NCI-H1105 (cell line): ENCODE measurements at places on chromosomes 1 and 21.

- DNase-seq, result no peak
Measured at GRCh38 chr1:202255343-202255742, 61.7 kb downstream of the LGR6 start.

GRCh38 chr1:60427194-60427593, 353.6 kb upstream of the C1orf87 start:
- DNase-seq, result no peak

DNA sequence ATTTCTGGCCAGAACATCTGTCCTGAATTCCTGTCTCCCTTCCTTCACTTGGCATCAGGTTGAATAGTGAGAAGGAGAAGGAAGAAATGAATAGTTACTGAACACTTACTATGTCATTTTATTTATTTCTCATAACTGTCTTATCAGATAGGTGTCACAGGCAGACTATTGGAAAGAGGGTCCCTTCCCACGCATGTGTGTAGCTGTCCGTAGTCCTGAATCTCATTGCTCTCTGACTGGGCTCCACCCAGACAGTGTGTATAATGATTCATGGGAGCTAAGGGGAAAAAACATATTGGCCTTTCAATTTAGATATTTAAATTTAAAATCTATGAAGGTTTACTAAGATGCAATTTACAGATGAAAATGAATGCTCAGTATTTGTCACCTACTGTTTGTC, 86.1 kb downstream of the OMA1 start:
- DNase-seq, result no peak

- no peak for DNase-seq
Measured at GRCh38 chr21:36429947-36430546, 44.9 kb downstream of the CHAF1B start.

DNA sequence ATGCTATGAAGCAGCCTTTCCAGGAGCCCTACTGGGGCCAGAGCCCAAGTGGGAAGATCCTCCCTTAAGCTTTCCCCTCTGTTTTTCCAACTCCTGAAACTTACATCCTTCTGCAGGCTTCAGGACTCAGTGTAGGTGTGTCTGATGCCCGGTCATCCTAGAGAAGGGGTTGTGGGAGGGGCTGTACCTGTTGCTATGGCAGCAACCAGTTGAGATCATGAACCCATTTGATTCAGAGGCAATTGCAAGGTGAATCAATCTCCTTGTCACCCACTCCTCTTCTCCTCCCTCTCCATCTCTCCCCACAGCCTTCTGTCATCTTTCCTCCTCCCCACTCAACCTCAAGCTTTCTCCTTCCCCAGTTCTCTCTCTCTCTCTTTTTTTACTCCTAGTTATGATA, 151.8 kb downstream of the CACNA1E start:
- no peak for DNase-seq

GRCh38 chr1:87150143-87150542, 178.5 kb upstream of the LMO4 start:
- no peak for DNase-seq

DNA sequence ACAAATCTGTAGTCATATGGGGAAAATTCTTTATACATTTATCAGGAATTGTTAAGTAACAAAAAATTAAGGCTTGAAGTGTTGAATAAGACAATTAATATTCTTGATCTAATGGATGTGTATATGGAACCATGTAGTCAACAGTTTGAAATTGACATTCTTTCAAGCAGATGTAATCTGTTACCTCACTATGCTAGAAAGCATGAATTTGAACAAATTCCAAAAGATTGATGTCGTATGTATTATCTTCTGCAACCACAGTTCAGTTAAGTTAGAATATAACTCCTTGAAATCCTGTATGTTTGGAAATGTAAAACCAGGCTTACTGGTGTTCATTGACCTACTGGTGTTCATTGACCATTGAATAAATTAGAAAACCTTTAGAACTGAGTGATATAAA, 16.1 kb downstream of the CCDC18 start:
- DNase-seq, result no peak

- DNase-seq, result no peak
Measured at GRCh38 chr1:181398544-181398943, 84.8 kb upstream of the CACNA1E start.

GRCh38 chr1:18735224-18735997, 104.8 kb downstream of the PAX7 start:
- DNase-seq, result no peak

GRCh38 chr1:147723691-147724323, 36.6 kb downstream of the GJA5 start:
- DNase-seq, result no peak

DNA sequence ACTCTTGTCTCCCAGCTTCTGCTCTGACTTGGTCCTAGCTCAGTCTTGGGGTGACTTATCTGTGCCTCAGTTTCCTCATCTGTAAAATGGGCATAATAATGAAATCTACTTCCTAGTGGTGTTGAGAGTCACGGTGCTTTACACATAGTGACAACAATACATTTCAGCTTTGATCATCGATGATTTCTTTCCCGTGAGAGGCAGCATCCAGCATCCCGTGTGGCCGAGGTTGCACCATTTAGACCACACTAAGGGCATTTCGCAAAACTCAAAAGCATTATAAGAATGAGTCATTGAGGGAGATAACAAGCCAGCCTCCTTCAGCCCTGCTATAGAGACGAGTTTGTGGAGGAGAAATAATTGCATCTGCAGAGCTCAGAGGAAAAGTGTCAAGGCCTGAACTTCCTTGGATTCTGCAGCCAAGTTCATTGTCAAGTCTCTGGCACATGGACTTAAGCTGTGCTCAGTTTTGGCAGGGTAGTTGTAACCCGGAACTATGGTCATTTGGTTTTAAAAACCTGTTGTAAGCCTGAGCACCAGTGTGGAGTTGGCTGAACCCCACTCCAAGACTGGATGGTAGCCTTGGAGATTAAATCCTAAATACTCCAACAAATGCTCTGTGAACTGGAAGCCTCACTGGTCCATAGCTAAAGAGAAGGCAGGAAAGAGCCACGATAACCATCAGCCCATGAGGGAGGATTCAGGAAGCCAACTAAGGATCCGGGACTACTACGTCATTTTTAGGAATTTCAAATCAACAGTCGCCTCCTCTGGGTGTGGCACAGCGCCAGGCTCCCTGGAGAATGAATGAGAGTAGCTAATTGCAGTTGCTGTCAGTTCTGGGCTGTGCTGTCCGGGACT, 64.2 kb downstream of the TCP10L start:
- peak; percentile 68 for DNase-seq

DNA sequence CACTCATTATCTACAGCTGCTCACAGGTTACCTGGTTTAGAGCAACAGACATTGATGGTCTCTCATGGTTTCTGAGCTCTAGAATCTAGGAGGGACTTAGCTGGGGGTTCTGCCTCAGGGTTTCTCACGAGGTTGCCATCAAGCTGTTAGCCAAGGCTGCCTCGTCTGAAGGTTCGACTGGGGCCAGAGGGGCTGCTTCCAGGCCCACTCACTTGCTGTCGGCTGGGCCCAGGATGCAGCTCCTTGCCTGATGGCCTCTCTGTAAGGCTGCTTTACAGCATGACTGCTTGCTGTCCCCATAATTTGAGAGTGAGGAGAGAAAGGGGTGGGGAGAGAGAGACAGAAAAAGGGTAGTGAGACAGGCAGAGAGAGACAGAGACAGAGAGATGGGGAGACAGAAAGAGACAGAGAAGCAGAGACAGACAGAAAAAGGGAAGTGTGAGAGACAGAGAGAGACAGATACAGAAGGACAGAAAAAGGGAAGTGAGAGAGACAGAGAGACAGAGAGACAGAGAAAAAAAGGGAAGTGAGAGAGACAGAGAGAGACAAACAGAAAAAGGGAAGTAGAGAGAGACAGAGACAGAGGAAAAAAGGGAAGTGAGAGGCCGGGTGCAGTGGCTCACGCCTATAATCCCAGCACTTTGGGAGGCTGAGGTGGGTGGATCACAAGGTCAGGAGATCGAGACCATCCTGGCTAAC, 106.8 kb upstream of the C1orf174 start:
- DNase-seq, result no peak

DNA sequence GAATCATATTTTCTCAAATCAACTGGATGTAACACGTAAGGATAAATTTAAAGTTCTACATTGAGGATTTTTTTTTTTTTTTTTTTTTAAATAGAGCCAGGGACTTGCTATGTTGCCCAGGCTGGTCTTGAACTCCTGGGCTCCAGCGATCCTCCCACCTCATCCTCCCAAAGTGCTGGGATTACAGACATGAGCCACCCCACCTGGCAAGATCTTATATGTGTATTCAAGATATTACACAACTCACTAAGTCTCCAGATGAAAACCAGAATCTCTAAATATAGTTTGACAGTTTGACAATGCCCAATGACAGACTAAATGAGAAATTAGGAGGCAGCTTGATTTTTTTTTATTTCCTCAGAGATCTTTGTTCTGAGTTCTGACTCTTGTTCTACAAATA, 6.8 kb downstream of the YY1AP1 start:
- DNase-seq, result no peak

DNA sequence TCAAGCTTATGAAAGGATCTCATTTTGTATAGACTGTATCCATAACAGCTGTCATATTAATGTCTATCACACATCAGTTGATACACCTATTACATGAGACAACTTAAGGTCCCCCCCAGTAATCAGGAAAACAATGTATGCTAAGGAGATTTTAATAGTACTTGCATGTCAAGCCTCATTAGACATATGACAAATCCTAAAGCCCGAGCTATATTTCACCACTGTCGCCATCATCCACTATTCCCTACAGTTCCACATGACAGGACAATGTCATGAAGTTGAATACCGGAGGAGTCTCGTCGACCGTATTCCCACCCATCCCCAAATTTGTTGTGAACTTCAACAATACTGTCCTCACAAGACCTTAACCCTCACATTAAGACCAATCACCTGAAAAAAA, 3.4 kb downstream of the HMGN1 start:
- DNase-seq, result no peak

DNA sequence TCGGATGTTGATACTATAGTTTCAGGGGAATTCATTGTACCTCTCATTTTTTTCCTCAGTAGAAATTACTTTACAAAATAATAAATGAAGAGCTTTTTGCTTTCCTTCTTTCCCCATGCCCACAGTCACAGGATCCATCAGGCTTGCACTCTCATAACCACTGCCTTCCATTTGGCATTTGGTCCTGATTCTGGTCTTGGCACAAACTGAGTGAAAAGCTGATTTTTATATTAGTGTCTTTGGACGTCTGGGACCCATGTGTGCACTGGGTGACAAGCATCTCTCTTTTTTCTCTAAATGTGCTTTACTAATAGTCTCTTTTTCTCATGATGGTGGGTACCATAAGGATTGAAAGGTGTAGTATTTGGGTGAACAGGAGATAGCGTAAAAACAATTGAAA, 2.8 kb downstream of the ELAVL4 start:
- peak; percentile 26 for DNase-seq

- DNase-seq, result no peak
Measured at GRCh38 chr1:81832573-81832972, 31.8 kb downstream of the ADGRL2 start.

- no peak for DNase-seq
Measured at GRCh38 chr1:77889671-77890070, 1.2 kb downstream of the NEXN start.

GRCh38 chr1:233675893-233676292, 62.0 kb downstream of the KCNK1 start:
- no peak for DNase-seq

DNA sequence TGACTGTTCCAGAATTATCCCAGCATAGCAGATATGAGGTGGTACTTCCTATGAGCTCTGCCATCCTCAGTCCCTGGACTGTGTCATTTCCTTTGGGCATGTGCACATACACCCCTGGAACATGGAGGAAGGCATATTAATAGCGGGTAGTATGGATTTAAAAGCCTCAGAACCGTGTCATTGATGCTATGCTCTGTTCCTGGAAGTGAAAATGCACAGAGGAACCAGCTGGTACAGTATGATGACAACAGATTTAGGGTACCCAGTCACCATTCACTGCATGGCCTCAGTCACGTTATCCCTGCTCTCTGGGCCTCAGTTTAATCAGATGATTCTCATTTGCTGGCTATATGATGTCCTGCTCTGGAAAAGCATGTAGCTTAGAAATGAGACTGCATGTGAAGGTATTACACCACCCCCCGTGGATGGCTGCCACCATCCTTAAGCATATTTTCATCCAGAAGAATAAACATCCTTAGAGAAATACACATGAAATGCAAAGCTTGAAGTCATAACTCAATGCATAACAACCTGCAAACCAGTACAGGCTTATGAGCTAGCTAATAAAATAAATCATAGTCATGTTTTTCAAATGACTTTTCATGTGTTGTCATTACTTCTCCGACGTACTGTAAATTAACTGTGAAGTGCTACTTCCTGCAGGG, 37.8 kb downstream of the SETD4 start:
- DNase-seq, result no peak

DNA sequence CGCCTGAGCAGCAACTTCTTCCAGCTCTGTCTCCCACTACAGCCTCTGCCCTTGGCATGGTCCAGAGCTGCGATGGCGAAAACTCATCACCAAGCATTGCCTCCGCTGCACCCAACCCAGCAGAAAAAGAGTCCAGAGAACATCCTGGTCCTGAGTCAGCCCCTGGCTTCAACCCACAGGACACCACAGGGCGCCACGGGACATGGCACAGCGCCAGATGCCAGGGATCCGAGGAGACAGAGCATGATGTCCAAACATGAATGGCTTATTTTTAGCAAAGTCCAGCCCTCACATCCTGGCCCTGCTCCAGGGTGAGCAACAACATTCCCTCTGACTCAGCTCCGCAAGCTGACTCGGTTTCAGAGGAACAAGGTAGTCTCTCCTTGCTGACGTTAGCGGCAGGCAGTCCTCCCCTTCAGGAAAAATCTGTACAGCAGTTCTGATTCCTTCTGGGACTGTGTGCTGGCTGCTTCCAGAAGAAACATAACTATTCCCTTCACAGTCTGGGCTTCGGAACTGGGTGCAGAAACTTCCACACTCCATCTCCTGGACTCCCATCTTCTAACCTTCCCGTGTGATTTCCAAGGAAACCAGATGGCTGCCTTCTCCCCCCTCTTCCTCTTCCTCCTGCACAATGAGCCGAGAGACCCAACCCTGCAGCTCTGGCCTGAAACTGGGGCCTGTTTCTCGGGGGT, 131.3 kb downstream of the TOMM20 start:
- DNase-seq, result no peak

- DNase-seq, result no peak
Measured at GRCh38 chr1:40857737-40858136, 4.4 kb downstream of the CITED4 start.

GRCh38 chr1:25088946-25089345, 143.4 kb downstream of the SYF2 start:
- no peak for DNase-seq

GRCh38 chr1:67937651-67938050, 104.4 kb upstream of the GNG12 start:
- no peak for DNase-seq

DNA sequence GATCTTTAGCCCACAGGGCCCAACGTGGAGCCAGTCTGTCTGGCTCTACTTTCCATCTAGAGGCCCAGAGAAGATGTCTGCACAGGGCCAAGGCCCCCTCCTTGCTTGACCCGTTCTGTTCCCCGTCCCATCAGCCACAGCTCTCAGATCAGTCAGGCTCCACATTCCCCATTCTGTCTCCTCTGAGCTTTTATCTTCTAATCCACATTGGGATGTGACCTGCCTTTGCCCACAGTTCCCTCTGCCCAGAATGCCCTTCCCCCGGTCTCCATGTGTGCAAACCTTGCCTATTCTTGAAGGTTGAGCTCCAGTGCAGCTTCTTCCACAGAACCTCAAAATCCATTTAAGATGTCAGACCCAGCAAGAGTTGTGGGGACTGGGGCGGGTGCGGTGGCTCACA, 53.3 kb upstream of the WASF2 start:
- no peak for DNase-seq
